ENCODE measurements at places on chromosomes 4 and X. TPM values are rescaled to one million over a fixed set of nuclear protein-coding genes. Genes with fewer than 3 reads are reported as not detected.
A peak's percentile ranks its signal among the peaks of the same experiment; 100 is the strongest.

INTU gene
- 0.29 TPM for total RNA-seq

DNA sequence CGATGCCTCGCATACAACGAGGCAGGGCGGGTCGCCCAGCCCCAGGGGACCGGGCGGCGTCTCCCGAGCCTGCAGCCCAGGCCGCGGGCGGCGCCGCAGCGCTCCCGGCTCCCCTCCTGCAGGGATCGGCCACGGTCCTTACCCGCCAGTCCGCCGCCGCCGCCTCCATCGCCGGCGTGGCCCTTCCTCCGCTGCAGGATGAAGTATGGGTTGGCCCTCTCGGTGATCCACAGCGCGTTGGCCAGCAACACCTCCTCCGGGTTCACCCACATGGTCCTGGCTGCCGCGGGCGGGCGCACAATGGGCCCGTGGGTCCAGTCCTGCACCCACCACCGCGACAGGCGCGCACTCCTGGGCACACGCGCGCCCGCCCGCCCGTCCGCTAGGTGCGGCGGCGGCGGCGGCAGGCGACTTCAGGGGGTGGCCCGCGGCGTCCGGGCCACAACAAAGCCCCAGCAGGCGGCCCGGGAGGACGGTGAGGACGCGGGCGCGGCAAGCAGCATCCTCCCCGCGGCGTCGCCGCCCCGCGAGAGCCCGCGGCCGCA, 339 bp downstream of the TBC1D9 start:
- peak; percentile 11 for DNase-seq

DNA sequence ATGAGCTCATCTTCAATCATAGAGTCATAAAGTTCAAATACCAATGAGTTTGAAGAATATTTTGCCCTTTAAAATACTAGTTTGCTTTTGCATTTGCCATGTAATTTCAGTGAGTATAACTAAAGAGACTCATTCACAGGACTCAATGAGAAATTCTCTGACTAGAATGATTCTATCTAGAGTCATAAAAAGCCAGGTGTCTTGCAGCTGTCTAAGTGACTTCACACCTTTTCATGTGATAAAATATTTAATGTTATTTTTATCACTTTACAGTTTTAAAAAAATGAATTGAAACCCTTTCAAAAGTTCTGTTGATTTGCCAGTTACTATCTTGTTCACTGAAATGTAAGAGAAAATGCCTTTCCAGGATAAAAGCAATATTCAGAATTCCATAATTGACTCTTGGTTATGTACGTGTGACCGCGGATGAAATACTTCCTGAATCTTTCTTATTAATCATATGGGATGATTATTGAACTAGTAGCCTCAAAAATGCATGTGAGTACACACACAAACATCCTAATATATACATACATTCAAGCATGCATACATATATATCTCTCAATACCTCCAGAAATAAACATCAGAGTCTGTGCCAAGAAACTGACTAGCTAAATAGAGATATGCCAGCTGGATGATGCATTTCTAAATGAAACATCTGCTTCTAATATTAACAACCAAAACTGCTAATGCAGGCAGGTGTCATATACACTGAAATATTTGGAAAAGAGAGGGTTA, 87.0 kb downstream of the GABRB1 start:
- DNase-seq: no peak

GRCh38 chr4:125520258-125520990, 205.7 kb downstream of the FAT4 start:
- DNase-seq: no peak

All from activated CD8-positive, alpha-beta T cell treated with anti-CD3 and anti-CD28 coated beads for 36 hours (primary cell).